ENCODE measurements at places on chromosomes 6 and 20. TPM values are rescaled to one million over a fixed set of nuclear protein-coding genes. Genes with fewer than 3 reads are reported as not detected.

Gene SLC17A1
- total RNA-seq: not detected

Gene LINC00237
- 0.90 TPM for total RNA-seq

Gene NRSN2
- total RNA-seq: 18.9 TPM

Gene PRL
- total RNA-seq: not detected

Gene LEMD2
- total RNA-seq: 91.8 TPM

Gene UST
- total RNA-seq: 14.4 TPM

Gene FAM184A
- 10.4 TPM for total RNA-seq

Gene OGFRL1
- 2.8 TPM for total RNA-seq

Gene PGC
- total RNA-seq: not detected

- H3K27ac ChIP-seq: peak overlapping the region; percentile 78
- peaks cover 11% of the 10 kb centered on the region for H3K36me3 ChIP-seq
- DNase-seq: no peak
- no peaks in the 10 kb centered on the region for H3K27me3 ChIP-seq
- peaks cover 5% of the 10 kb centered on the region for H3K4me1 ChIP-seq
These were observed 30.2 kb downstream of the GNAS start for GRCh38 chr20:58882704-58883089.

GRCh38 chr20:35243986-35244385 is 17.5 kb downstream of the MMP24 start:
- peaks cover 8% of the 10 kb centered on the region for H3K4me1 ChIP-seq
- DNase-seq: no peak
- peaks cover 14% of the 10 kb centered on the region for H3K36me3 ChIP-seq
- H3K27me3 ChIP-seq: no peaks in the 10 kb centered on the region
- H3K27ac ChIP-seq: no peak overlapping the region

- H3K4me1 ChIP-seq: peaks cover 3% of the 10 kb centered on the region
- no peak for DNase-seq
- H3K36me3 ChIP-seq: no peaks in the 10 kb centered on the region
These were observed 713 bp upstream of the ELMO2 start for GRCh38 chr20:46406986-46407670.

DNA sequence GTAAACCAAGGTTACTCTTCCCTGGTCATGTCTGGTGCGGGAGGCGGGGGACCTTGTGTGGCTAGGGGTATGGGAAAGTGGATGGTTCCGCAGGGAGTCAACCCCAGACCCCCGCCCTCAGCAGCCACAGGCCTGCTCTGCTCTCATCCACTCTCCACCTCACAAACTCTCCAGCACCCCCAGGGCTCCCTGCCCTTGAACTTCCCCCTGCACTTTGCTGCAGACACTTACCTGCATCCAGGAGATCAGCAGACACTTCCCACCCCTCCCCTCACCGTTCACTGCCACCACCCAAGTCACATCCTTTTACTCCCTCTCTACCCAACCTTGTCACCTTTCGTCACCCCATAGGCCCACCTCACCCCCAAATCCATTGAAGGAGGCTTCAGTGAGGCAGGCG is 3.9 kb upstream of the RAET1L start:
- H3K27me3 ChIP-seq: peaks cover 4% of the 10 kb centered on the region
- DNase-seq: no peak
- H3K4me1 ChIP-seq: no peaks in the 10 kb centered on the region
- H3K36me3 ChIP-seq: no peaks in the 10 kb centered on the region

- no peaks in the 10 kb centered on the region for H3K27me3 ChIP-seq
- no peaks in the 10 kb centered on the region for H3K4me1 ChIP-seq
- H3K4me3 ChIP-seq: no peak overlapping the region
- DNase-seq: no peak
- H3K27ac ChIP-seq: no peak overlapping the region
These were observed 455.0 kb upstream of the GJE1 start for GRCh38 chr6:141677598-141678211.

DNA sequence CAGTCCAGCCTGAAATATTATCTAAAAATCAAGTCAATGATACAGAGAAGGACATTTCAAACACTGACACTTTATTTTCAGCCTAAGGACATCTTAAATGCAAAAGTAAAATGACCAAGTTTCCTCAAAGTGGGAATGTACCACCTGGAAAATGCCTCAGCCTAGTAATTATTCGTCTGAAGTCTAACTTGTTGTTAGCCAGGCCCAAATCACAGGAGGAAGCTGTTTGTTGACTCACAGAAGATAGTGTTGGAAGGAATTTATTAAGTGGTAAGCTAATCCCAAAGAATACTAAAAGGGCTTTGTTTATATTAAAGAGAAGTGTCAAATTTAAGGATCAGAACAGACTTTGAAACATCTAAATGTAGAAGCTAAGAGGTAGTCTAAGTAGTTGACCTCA is 2.5 kb downstream of the PDE7B start:
- no peak overlapping the region for H3K4me3 ChIP-seq
- no peaks in the 10 kb centered on the region for H3K36me3 ChIP-seq
- no peak overlapping the region for H3K27ac ChIP-seq
- no peak for DNase-seq

DNA sequence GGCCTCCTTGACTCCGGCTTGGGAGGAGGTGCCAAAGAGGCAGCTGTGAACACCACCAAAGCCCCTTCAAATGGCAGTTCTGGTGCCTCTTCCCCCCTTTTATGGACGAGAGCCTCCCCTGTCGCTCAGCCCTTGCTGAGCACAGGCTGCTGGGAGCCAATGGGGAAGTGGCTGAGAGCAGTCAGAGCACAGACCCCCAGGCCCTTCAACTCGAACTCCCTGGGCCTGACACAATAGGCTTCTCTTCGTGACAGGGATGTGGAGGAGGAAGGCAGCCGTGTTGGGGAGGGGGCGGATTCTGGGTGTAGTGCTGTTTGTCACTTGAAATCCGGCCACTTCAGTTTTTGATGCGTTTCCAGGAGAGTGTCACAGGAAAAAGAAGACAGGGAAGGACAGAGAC is at the start of gene PDYN:
Gene PDYN (minus strand): TSS at position 73 of the 400 bp plus-strand sequence. CDS start 10,974 bp downstream, outside the sequence.
- H3K27ac ChIP-seq: no peak within 1 kb of the TSS
- H3K4me3 ChIP-seq: no peak within 1 kb of the TSS
- H3K36me3 ChIP-seq: no peaks in the 10 kb centered on the region

DNA sequence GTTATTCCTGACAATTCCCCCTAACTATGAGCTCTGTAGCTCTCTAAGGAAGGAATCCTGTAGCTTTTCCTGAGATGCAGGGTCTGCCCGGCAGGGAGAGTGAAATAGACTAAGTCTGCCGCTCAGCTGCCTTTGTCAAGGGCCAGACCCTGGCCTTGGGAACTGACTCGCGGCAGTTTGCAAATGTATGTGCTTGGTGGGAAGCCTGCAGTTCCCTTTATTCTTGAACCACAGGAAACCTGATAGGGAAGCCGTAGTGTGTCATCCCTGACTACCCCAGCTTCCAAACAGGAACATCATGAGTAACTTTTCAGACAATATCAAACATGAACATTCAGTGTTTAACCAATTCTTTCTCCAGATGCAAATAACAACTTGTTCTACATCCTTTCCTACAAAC is 78.7 kb upstream of the IFNGR1 start:
- peak overlapping the region; percentile 50 for H3K4me3 ChIP-seq
- no peaks in the 10 kb centered on the region for H3K36me3 ChIP-seq
- peaks cover 9% of the 10 kb centered on the region for H3K4me1 ChIP-seq
- peak; percentile 91 for DNase-seq
- no peaks in the 10 kb centered on the region for H3K27me3 ChIP-seq
- no peak overlapping the region for H3K27ac ChIP-seq

DNA sequence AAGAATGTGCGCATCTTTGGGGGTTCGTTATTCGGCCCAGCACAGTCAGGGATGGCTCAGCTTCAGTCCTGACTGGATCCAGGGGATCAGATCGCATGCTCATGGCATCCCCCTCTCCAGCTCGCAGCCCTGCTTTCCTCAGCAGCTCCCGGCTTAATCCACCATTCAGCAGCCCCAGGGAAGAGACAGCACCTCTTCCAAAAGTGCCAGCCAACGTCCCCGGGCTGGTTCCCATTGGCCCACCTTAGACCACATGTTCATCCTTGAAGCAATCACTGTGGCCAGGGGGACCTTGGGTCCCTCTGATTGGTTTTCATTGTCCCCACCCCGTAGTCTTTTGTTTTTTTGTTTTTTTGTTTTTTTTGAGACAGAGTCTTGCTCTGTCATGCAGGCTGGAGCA is 188.7 kb downstream of the ZMYND8 start:
- H3K4me1 ChIP-seq: no peaks in the 10 kb centered on the region
- no peak overlapping the region for H3K4me3 ChIP-seq
- no peak for DNase-seq
- H3K36me3 ChIP-seq: peaks cover 3% of the 10 kb centered on the region

DNA sequence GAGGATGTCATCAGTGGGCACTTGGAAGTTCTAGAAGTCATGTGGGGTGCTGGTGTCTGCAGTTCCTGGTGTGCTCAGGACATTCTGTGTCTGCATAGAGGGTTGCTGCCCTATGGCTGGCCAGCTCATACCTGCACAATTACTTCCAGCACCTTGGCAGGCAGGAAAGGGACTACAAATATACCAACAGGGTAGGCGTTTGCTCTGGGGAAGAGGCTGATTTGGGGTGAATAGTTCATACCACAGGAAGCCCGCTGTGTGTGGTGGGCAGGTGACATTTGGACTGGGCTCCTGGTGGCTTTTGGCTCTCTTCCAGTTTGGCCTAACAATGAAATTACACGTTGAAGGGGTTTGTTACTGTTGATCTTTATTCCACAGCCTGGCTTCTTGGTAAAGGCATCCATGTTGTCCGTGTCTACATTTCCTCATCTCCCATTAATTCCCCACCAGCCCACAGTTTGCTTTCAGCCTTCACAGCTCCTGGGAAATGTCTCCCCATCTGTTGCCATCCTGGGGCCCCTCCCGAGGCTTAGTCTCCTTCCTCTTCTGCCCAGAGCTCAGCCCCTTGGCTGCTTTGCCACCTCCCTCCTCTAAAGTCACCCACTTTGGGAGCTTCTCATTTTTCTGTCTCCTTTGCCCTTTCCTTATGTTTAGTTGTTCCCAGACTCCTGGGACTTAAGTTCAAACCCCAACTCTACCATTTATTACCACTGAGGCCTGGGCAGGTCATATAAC is 88.1 kb downstream of the RSPH3 start:
- no peaks in the 10 kb centered on the region for H3K27me3 ChIP-seq
- no peak overlapping the region for H3K4me3 ChIP-seq
- peaks cover 11% of the 10 kb centered on the region for H3K36me3 ChIP-seq
- DNase-seq: no peak

- no peaks in the 10 kb centered on the region for H3K27me3 ChIP-seq
- no peaks in the 10 kb centered on the region for H3K4me1 ChIP-seq
- DNase-seq: no peak
- H3K27ac ChIP-seq: no peak overlapping the region
These were observed 43.5 kb upstream of the MYL9 start for GRCh38 chr20:36497856-36498255.

GRCh38 chr20:10109641-10110040 is 74.9 kb downstream of the ANKEF1 start:
- H3K4me1 ChIP-seq: no peaks in the 10 kb centered on the region
- H3K36me3 ChIP-seq: no peaks in the 10 kb centered on the region
- no peak overlapping the region for H3K4me3 ChIP-seq
- DNase-seq: no peak
- H3K27me3 ChIP-seq: no peaks in the 10 kb centered on the region

DNA sequence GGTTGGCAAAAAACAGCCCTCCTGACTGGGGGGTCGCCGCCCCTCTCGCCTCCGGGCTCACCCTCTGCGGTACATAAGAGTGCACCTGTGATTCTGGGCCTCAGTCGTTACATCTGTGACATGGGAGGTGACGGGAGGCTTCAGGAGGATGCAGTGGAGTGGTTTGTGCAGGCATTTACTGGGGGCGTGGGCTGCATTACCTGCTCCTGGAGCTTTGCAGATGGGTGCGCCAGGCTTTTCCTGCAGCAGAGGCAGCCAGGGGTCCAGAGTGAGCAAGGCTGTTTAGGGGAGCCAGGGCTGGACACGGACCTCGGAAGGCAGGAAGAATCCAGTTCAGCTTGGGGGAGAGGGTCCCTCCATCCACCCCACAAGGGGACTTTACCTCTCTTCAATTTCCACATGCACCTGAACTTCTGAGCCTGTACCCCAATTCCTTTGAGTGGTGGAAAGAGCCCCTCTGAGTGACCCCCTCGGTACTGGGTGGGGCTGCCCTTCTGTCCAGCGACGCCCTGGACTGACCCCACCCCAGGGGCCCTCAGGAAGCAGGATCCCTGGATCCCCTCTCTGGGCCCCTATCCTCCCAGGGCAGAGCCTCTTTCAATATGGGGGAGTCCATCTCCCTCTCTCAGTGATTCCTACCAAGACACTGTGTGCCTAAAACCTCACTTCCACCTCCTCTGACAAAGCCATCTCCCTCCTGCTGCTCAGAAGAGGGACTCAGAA is 134.0 kb downstream of the TAF4 start:
- DNase-seq: no peak
- H3K4me1 ChIP-seq: no peaks in the 10 kb centered on the region
- no peaks in the 10 kb centered on the region for H3K36me3 ChIP-seq
- no peaks in the 10 kb centered on the region for H3K27me3 ChIP-seq
- H3K27ac ChIP-seq: no peak overlapping the region
